8988T (cell line): ENCODE measurements at places on chromosomes 13 and 19.

GRCh38 chr13:43543331-43543730 lies 243.4 kb downstream of the ENOX1 start:
- no peak for DNase-seq

GRCh38 chr19:39263912-39264305 lies 4.3 kb upstream of the IFNL2 start:
- DNase-seq = peak; percentile 83

- DNase-seq = no peak
Observed at GRCh38 chr13:76764429-76764828, 121.8 kb downstream of the KCTD12 start.

DNA sequence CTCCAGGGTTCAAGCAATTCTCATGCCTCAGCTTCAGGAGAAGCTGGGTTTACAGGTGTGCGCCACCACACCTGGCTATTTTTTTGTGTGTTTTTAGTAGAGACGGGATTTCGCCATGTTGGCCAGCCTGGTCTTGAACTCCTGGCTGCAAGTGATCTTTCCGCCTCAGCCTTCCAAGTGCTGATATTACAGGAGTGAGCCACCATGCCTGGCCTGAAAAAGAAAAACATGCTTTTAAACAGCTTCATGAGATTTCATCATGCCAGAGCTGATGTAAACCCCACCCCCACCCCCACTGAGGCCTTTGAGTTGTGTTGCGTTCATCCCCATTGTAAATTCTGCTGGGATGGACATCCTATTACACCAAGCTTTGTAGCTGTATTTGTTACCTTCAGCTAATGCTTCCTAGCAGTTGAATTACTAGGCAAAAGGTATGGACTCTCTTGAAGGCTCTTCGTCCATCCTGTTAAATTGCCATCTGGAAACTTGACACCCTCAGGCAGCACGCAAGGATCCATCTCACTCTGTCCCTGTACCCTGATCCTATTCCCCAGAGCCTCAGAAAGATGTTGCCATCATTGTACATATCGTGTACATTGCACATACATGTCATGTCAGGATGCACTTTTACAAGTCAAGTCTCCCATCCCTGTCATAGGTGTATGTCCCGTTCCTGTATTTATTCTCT lies 47.3 kb downstream of the NFIX start:
- DNase-seq = no peak

GRCh38 chr19:58545286-58546018 lies 1.6 kb downstream of the TRIM28 start:
- no peak for DNase-seq

DNA sequence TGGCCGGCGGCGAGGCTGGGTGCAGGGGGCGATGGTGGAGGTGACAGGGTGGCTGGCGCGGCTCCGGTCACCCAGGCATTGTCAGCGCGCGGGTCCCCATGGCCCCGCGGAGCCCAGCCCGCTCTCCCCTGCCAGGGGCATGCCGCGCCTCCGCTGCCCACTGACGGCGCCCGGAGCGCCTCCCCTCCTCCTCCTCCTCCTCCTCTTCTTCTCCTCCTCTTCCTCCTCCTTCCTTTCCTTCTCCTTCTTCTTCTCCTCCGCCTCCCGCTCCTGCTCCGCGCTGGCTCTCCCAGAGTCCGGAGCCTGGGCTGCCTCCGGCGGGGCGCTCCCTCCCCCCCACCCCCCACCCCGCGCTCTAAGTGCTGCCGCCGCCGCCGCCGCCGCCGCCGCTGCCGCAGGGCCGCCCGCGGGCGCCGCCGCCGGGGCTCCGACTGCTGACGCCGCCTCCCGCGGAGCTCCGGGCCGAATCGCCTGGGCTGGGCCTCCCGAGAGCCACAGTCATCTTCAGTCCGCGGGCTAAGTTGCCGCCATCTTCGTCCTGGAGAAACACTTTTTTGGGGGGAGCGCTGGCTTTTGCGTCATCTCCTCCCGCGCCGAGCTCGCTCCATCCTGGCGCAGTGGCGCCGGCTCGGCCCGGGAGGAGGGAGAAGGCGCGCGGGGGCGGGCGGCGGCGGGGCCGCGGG lies 348.3 kb downstream of the LIG4 start:
- DNase-seq = peak; percentile 61

DNA sequence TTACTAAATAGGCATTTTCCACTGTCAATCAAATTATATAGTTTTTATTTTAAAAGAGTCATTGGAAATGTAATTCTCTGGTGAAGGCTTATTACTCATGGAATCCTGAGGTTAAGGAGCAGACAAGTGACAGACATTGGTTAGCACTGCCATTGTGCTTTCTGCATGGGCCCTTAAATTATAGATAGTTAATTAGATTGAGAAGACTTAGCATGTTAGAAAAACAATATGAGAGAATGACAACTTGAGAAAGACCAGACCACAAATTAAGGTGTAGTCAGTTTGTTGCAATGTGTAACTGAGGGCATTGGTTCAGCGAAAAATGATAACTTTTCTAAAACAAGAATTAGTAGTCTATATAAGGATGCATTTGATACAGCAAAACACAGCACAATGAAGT lies 195.5 kb downstream of the SLITRK6 start:
- DNase-seq = no peak

DNA sequence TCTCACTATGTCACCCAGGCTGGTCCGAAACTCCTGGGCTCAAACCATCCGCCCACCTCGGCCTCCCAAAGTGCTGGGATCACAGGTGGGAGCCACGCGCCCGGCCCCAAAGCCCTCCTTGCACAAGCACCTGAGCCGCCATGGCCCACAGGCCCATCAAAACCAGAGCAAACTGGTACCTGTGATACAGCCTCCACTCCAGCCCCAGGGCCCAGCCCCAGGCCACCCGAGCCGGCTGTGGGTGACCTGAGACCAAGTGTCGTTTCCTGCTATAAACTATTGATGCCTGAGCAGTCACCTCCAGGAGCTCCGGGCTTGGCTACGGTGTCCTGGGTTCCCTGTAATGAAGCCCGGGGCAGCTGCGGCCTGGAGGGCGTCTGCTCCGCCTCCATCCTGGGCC lies 9.7 kb upstream of the PTBP1 start:
- no peak for DNase-seq

DNA sequence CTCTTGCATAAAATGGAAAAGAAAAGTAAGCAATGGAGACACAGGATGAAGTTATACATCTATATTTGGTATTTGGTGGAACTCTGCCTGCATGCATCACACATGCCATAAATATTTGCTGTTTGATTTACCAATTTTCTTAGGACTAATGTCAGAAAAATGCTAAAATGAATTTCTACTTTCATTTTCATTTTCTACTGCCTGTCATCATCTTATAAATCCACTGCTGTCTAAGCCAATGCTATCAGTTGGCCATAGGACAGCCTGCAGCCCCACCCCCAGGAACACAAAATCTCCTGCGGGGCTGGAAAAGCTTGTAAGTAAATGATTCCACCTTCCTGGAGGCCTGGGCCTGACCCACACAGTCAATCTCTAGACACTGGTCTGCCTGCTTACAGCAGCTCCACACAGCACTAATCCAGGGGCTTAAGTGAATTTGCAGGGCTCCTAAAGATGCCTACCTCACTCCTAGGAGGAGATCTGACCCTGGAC lies 122.0 kb downstream of the ENOX1 start:
- no peak for DNase-seq

GRCh38 chr19:17125062-17125727 lies 49.6 kb downstream of the MYO9B start:
- DNase-seq = no peak

GRCh38 chr13:106152047-106152446 lies 383.4 kb downstream of the EFNB2 start:
- no peak for DNase-seq

DNA sequence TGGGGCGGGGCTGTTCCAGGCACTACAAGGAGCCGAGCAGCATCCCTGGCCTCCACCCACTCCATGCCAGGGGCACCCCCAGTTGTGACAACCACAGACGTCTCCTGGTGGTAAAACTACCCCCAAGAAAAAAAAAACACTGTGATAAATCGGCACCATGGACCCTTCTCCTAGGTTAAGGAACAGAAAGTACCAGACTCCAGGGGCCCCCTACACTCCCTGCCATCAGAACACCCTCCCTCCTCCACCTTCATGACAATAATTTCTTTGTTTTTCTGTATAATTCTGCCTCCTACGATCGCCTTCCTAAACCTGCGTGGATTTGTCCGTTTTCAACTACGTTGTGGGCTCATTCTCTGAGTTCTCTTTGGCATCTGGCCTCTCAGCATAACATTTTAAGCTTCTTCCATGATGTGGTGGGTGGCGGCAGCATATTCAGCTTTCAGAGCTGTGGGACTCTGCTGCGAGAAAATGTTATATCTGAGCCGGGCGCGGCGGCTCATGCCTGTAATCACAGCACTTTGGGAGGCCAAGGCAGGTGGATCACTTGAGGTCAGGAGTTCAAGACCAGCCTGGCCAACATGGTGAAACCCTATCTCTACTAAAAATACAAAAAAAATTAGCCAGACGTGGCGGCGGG lies 8.6 kb downstream of the TLE2 start:
- no peak for DNase-seq

DNA sequence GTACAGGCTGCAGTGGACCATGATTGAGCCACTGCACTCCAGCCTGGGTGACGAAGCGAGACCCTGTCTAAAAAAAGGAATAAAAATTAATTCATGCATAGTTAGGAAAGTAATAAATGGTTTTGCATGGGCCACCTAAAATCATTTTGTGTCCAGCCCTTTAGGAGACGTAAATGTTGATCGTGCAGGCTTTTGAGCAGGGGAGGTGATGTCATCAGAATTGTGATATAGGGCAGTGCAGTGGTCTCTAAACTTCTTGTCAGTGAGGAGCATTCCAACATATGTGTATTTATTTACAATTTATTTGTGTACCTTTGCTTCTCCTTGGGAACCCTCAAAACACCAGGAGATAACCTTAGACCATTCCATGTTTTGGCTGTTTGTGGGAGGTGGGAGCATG lies 3.0 kb downstream of the SMARCA4 start:
- DNase-seq = no peak

- DNase-seq = no peak
Observed at GRCh38 chr13:111620166-111620565, 299.7 kb downstream of the TEX29 start.

- no peak for DNase-seq
Observed at GRCh38 chr13:45752510-45752909, 50.4 kb downstream of the CBY2 start.

DNA sequence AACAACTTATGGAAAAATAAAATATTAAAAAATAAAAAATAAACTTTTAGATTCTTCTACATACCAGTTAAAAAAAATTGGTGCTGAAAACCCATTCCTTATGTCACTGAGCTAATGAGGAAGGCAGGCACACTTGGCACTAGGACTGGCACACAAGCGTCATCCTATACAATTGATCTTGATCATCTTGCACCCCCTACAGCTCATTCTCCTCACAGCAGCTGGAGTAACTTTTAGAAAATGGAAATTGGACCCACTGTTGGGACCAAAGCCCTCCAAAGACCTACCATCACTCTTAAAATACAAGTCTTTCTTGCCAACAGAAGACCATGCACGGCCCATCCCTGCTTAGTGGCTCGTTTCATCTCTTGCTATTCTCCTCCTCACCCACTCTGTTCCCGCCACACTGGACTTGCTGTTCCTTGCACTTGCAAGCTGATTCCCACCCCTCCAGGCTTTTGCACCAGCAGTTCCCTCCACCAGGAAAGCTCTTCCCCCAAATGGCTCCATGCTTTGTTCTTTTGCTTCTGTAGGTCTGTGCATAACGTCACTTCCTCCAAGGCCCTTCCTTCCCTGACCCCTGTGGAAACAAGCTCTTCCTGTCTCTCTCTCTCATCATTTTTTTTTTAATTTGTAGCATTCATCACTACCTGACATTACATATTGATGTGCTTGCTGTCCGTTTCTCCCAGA lies 11.6 kb downstream of the CTU1 start:
- peak; percentile 49 for DNase-seq

- no peak for DNase-seq
Observed at GRCh38 chr13:97413694-97414093, 20.3 kb upstream of the RAP2A start.

DNA sequence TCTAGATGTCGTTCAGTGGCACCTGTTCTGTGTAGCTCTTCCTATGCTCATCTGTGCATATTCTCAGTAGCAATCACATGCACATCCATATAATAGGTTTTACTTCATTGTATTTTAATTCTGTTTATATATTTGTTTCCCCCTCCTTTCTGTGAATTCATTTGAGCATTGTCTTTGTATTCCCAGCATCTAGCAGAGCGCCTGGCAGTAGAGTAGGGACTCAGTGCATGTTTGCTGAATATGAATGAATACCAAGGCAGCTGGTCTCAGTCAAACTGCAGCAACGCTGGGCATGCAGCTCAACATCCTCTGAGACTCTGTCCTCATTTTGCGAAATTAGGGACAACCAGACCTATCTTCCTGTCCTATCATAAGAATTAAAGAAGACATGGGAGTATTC lies 330.1 kb downstream of the SPRY2 start:
- DNase-seq = no peak

DNA sequence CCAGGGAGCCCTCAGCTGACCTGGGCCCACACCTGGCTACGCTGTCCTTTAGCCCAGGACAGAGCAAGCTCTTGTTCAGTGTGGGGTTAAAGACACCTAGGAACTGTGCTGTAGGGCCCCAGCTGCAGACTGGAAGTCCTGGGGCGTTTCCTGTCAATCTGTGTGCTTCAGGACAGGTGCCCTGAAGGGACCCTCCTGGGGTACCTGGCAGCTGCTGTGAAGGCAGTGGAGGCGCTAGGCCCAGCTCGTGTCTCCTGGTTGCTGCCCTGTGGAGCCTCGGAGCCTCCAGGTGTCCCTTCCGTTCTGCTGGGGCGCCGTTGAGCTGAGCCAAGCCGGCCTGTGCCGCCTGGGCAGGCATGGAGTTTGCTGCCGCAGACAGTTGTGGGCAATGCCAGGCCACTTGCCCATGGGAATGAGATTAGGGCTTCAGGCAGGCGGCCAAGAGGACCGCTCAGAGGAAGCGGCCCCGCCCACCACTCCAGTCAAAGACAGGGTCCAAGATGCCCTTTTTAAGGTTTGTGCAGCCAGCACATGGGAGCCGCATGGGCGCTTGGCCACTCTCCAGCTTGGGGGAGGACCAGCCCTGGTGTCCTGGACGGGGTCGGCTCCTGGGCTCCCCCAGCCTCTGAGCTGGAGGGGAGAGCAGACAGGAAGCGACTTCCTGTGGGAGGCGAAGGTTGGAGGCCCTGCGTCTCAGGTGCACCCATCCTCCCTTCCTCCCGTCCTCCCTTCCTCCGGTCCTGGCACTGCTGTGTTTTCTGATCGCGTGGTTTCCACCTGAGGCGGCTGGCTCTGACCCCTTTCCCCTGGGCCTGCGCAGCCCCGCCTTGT lies 4.0 kb downstream of the PTBP1 start:
- peak; percentile 74 for DNase-seq

GRCh38 chr13:99353836-99354235 lies 46.6 kb upstream of the GPR183 start:
- DNase-seq = no peak

DNA sequence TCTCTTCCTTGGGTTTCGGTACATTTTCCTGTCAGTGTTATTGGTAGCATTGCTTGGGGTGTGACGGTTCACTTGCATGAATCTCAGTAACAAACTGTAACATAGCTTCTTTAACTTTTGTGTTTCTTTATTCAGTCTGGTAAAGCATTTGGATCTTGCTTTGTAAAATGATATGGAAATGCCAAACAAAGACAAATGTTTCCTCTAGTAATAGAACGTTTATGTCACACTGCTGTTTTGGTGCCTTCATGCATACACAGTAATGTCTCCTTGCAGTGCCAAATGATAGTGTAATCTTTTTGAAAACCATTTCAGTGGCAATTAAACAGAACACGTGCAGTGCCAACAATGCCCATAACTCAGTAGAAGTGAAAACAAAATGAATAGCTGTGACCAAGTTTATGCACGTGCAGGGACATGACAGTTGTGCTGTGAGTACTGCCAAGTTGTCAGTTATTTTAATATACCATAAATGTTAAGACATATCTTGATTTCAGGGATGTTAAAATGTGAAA lies 110.8 kb downstream of the RXFP2 start:
- DNase-seq = no peak
